ENCODE measurements at places on chromosomes 4 and X.

GRCh38 chr4:48620093-48620492, 130.0 kb downstream of the ZAR1 start:
- DNase-seq: no peak
- H3K4me1 ChIP-seq: no peaks in the 10 kb centered on the region
- H3K36me3 ChIP-seq: peaks cover 7% of the 10 kb centered on the region
- H3K4me3 ChIP-seq: no peak overlapping the region
- H3K27me3 ChIP-seq: no peaks in the 10 kb centered on the region
- H3K27ac ChIP-seq: no peak overlapping the region

GRCh38 chr4:55808186-55808585, 11.4 kb upstream of the EXOC1L start:
- no peaks in the 10 kb centered on the region for H3K4me1 ChIP-seq
- H3K27ac ChIP-seq: no peak overlapping the region
- H3K36me3 ChIP-seq: no peaks in the 10 kb centered on the region
- peaks cover 3% of the 10 kb centered on the region for H3K27me3 ChIP-seq
- no peak overlapping the region for H3K4me3 ChIP-seq
- DNase-seq: no peak

GRCh38 chrX:53251307-53251706, 26.3 kb upstream of the KDM5C start:
- no peaks in the 10 kb centered on the region for H3K36me3 ChIP-seq
- DNase-seq: peak; percentile 30
- no peaks in the 10 kb centered on the region for H3K4me1 ChIP-seq
- no peak overlapping the region for H3K27ac ChIP-seq
- no peak overlapping the region for H3K4me3 ChIP-seq

GRCh38 chrX:37060999-37061398, 52.8 kb downstream of the FAM47C start:
- no peaks in the 10 kb centered on the region for H3K36me3 ChIP-seq
- no peaks in the 10 kb centered on the region for H3K4me1 ChIP-seq

- H3K27me3 ChIP-seq: no peaks in the 10 kb centered on the region
- no peaks in the 10 kb centered on the region for H3K4me1 ChIP-seq
- no peak overlapping the region for H3K4me3 ChIP-seq
- DNase-seq: no peak
- H3K27ac ChIP-seq: no peak overlapping the region
- peaks cover 8% of the 10 kb centered on the region for H3K36me3 ChIP-seq
Observed at GRCh38 chrX:136221851-136222513, 29.2 kb downstream of the MAP7D3 start.

DNA sequence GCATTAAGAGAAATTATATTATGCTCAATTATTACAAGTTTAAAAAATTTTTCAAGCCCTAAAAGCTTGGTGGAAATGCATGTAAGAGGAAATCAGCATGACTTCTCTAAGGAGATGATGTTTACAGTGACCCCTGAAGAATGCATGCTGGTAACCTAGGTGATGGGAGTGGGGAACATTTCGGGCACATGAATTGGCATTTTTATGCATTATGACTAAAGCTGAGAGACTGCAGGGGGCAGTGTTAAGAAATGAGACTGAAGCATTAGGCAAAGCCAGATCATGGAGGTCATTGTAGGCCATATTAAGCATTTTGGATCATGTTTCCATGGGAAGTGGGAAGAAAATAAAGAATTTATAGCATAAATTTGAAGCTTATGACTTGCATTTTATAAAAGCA, 421.3 kb downstream of the FAT4 start:
- H3K27ac ChIP-seq: no peak overlapping the region
- H3K4me1 ChIP-seq: peaks cover 14% of the 10 kb centered on the region
- no peaks in the 10 kb centered on the region for H3K36me3 ChIP-seq

DNA sequence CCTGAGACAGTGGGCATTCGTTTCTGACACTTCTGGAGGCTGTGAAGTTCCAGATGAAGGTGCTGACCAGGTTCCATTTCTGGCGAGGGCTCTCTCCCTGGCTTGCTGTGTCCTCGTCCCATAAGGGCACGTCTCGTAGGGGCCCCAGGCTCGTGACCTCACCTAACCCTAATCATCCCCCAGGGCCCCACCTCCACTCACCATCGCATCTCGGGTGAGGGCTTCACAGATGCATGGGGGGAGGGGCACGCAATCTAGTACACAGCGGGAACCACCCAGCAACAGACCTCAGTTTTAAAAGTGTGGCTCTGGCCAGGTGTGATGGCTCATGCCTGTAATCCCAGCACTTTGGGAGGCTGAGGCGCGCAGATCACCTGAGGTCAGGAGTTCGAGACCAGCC, 22.1 kb downstream of the PDE6B start:
- H3K27me3 ChIP-seq: peaks cover 1% of the 10 kb centered on the region
- no peaks in the 10 kb centered on the region for H3K4me1 ChIP-seq
- DNase-seq: no peak
- no peak overlapping the region for H3K4me3 ChIP-seq
- no peaks in the 10 kb centered on the region for H3K36me3 ChIP-seq

DNA sequence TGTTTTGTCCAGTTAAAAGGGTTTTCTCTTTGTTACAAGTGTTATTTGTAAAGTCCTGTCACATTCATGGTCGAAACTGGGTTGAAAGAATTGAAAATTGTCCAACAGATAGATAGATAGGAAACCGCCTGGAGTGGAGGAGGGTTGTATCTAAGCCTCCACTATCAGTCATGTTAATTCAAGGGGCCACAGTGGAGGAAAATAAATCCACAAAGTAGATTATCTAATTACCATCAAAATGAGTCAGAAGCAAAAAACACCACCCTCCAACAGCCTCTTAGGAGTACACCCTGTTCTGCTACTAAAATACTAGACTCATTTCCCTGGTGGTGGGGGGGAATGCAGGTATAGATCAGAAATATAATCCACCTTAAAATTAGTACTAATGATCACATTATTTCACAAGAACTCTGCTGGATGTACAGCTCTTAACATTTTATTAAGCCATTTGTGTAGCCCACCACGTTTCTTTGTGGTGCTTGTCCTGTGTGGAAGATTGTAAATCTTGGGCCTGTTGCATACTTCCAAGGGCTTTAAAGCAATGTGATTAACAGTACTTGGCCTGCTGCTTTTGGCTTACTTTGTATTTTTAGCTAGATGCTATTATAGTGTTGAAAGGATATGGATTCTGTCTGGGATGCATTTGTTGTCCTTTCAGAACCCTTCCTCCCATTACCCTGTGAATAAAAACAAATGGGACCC, 26.8 kb downstream of the RBBP7 start:
- peaks cover 18% of the 10 kb centered on the region for H3K27me3 ChIP-seq
- DNase-seq: no peak
- no peaks in the 10 kb centered on the region for H3K4me1 ChIP-seq

GRCh38 chrX:72326605-72327300, 21.0 kb upstream of the CITED1 start:
- H3K27me3 ChIP-seq: peaks cover 10% of the 10 kb centered on the region
- H3K4me1 ChIP-seq: no peaks in the 10 kb centered on the region

DNA sequence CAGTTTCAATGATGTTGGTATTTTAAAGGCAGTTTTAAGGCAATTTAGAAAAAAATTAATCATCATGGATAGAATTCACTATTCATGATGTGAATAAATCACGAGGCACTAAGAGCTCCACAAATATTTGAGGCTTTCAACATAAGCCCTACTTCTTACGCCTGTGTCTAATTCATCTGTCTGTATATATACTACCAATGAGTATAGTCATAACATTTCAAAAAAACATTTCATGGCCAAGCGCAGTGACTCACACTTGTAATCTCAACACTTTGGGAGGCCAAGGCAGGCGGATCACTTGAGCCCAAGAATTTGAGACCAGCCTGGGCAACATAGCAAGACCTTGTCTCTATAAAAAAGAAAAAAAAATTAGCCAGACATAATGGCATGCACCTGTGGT, 56.5 kb downstream of the FBXL5 start:
- no peak for DNase-seq
- H3K27me3 ChIP-seq: no peaks in the 10 kb centered on the region
- H3K4me1 ChIP-seq: no peaks in the 10 kb centered on the region
- no peak overlapping the region for H3K4me3 ChIP-seq
- H3K27ac ChIP-seq: no peak overlapping the region

Data from lung (tissue), 17 donors.